ENCODE measurements at places on chromosomes 4 and X.

DNA sequence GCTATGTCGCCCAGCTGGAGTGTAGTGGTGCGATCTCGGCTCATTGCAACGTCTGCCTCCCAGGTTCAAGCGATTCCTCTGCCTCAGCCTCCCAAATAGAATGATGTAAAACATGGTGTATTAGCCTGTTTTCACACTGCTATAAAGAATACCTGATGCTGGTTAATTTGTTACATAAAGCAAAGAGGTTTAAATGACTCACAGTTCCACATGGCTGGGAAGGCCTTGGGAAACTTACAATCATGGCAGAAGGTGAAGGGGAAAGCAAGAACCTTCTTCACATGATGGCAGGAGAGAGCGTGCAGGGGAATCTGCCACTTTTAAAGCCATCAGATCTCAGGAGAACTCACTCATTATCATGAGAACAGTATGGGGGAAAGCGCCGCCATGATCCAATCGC, 1191.8 kb downstream of the ARAP2 start:
- no peak for DNase-seq

DNA sequence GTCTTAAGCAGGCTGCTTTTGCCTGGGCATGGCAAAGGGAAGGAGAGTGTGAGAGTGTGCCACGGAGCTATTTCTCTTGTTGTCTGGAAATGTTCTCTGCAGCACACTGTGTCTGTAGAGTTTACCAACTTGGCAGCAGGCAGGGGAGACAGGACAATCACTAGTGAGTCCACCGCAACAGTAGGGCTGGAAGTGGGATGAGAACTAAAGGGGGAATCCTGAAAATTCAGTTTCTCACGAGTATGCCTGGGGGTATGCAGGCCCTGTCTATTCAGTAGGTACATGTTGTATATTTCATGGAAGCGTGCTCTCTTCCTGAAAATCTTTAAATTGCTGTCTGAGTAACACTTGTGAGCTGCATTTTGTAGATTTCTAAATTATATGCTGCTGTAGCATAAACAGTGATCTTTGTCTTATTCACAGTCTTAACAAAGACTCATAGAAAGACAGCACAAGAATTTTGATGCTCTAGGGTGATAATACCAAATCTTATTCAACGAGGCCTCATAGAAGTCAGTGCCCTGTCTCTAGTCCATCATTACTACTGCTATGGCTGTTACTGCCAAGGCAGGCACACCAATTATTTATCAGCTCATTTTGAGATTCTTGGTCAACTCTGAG, 200.4 kb upstream of the LEF1 start:
- DNase-seq = no peak

- no peak for DNase-seq
These were observed at the start of gene XAGE2 for GRCh38 chrX:52368368-52369055. TSS of gene XAGE2 (plus strand) at chrX:52369021. CDS start at chrX:52370015, 994 bp downstream.

- DNase-seq = no peak
These were observed 3.7 kb upstream of the GABRA2 start for GRCh38 chr4:46393606-46394005.

GRCh38 chr4:22593933-22594332, 78.1 kb upstream of the ADGRA3 start:
- DNase-seq = no peak

All from NT2/D1 (cell line).